ENCODE measurements at places on chromosomes 6 and 20.

- DNase-seq, result no peak
These were observed 389.2 kb upstream of the FLRT3 start for GRCh38 chr20:14726591-14726990.

DNA sequence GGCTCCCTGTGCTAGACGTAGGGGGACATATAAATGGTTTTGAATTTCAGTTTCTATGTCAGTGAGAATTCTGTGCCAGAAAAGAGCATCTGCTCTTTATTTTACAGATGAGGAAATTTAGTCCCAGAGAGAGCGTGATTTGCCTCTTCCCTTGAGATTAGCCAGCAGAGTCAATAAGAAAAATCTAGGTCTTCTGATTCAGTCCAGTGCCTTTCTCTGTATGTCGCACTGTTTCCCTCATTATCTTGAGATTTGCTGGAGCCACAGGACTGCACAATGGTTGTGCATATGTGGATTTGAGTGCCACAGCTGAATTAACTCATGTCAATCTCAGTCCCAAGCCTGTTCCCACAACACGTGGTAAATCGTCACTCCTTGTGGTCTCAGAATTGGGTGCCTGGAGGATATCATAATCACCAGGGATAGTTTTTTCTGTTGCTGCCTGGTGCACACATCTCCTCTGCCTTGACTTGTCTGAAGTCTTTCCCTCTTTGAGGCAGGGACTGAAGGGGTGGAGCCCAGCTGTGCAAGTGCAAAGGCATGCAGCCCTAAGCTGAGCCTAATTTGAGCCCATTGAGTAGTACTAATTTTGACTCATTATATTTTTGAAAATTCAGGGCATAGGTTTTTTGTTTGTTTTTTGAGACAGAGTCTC lies 276.7 kb downstream of the SOX4 start:
- no peak for DNase-seq

DNA sequence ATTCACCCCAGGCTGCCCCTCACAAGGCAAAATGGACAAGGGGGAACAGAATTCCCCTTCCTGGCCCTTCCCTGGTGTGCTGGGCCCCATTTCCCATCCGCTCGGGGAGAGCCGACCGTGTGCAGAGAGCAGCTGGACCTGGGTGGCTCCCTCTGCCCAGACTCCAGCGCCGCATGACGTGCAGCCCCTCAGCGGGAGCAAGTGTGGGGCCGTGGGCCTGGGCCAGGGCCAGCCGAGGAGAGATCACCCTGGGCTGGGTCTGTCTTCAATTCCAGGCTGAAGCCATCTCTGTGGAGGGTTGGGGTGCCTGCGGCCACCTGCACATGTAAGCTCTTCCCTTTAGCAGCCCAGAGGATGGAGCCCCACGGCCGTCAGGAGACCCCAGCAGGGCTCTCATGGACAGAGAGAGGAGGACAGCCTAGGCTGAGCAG lies 241.8 kb downstream of the TTLL2 start:
- DNase-seq, result no peak

GRCh38 chr6:42154461-42155209 lies 12.2 kb upstream of the C6orf132 start:
- no peak for DNase-seq

DNA sequence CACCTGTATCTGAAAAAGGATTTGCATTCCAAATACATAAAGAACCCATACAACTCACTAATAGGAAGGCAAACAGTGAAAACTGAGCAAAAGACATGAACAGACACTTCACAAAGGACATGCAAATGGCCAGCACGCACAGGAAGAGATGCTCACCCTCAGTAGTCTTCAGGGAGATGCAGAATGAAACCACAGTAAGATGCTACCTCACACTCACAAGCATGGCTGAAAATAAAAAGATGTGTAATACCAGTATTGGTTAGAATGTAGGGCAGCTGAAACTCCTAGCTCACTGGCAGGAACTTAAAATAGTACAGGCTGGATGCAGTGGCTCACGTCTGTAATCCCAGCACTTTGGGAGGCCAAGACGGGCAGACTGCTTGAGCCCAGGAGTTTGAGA lies 64.6 kb downstream of the SNX5 start:
- DNase-seq, result no peak

GRCh38 chr6:152874846-152875568 lies 107.8 kb downstream of the FBXO5 start:
- no peak for DNase-seq

DNA sequence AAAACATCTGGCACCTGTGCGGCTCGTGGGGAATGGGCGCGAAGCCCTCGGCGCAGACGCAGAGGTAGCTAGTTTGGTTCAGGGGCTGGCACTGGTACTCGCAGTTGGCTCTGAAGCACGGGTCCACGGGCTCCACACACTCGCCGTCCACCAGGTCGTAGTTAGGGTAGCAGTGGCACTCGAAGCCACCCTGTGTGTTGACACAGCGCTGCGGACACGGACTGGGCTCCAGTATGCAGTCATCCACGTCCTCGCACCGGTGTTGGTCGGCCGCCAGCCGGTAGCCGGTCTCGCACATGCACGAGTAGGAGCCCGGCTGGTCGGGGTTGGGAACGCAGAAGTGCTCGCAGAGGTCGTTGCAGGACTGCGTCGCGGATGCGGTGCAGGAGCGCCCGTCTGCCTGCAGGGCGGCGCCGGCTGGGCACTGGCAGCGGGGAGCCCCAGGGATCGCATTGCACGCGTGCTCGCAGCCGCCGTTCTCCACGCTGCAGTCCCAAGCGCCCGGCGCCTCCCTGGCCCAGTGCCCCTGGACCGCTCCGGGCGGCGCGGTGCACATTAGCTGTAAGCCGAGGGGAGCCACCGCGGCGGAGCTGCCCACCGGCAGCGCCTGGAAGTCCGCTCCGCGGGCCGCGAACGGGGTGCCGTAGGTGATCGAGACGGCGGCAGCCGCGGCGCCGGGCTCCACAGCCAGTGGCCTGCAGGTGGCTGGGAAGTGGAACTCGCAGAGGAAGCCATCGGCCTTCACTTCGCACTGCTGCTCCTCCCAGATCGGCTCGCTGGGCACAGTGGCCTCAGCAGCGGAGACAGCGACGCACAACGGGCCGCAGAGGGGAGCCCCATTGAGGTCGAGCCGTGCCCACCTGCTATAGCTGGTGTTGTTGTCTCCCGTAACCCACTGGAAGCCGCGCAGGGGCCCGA lies 930 bp downstream of the THBD start:
- DNase-seq, result no peak

GRCh38 chr20:37390891-37391525 lies 45.1 kb downstream of the SRC start:
- DNase-seq, result no peak

DNA sequence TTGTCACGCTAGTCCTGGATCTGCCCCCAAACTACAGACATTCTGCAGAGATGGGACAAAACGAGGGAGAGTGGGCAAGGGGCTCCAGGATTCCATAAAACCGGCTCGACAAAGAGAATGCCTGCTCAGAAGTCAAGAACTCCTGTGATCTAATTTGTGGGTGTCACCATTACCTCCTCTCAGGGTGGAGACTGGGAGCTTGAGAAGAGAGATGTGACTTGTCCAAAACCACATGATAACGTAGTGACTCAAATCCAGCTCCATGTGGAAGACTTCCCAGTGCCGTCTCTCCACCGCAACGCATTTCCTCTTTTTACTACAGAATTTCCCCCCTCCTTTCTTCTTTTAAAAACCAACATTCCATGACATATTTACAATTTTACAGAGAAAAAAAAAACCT lies 44.3 kb downstream of the TRERF1 start:
- DNase-seq, result no peak

GRCh38 chr6:2245877-2246863 lies 765 bp upstream of the GMDS start:
- DNase-seq, result no peak

DNA sequence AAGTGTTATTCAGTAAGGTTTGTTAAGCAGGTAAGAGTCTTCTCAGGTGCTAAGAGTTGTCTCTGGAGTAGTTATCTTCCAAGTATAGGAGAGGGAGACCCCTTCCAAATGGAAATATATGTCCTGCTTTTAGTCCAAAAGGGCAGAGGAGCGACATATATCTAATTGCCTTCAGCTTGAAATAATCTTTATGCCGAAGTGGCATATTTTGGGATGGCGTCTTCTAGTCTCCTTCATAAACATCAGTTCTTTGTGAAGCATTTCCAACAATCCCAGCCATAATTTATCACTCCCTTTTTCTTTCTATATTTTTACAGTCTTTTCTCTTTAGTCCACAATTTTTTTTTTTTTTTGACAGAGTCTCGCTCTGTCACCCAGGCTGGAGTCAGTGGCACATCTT lies 6.0 kb downstream of the TMC2 start:
- DNase-seq, result no peak

DNA sequence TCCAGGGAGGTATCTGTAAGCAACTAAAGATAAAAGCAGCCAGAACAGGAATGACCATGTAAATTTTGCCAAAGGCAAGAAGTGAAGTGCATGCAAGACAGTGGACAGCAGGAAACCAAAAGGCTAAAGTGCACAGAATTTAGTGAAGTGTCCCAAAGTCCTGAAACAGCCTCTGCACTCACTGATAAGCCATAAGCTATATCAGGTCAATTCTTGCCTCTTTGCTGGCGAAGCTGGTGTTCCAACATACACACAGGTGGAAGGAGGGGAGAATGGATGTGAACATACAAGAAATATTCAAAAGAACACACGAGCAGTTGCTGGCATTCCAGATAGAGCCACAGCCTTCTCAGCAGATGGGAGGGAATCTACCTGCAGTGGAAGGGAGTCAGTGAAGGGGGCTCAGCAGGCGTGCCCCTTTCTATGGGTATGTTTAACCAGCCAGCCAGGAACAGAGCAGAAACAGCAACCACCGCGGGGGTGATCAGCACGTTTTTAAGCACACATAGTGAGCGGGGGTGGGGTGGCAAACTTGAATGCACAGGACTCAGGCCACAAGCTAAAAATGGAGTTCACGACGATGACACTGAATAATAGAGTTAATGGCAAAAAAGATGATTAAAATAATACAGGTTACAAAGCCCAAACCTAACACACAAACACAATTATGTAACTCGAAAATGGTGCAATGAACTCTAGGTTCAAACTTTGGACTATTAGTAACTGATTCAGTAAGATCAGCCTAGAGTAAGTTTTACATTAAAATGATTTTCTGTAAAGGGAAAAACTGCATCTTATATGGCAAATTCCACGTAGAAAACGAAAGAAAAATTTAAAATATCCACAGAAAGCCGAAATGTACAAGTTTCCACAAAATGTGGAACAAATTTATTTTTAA lies 1.2 kb downstream of the ECI2 start:
- no peak for DNase-seq

DNA sequence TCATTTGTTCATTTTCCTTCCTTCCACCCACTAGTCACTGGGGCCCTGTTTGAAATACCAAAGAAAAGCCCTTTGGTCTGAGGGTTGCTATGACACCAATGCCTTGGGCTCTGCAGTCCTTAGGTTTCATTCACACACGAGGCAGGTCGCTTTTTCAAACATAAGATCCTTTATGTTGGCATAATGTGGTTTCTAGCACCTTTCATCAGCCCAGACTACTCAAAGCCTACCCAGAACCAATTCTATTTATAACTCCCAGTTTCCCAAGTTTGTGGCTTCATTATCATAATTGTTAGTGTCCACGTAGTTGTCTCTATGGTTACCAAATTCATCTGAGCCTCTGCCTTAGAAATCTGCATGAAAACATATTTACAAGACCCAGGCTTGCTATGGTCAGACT lies 6.6 kb upstream of the TP53RK start:
- DNase-seq, result no peak

- peak; percentile 20 for DNase-seq
These were observed 86.3 kb upstream of the CARMIL1 start for GRCh38 chr6:25192590-25193459.

DNA sequence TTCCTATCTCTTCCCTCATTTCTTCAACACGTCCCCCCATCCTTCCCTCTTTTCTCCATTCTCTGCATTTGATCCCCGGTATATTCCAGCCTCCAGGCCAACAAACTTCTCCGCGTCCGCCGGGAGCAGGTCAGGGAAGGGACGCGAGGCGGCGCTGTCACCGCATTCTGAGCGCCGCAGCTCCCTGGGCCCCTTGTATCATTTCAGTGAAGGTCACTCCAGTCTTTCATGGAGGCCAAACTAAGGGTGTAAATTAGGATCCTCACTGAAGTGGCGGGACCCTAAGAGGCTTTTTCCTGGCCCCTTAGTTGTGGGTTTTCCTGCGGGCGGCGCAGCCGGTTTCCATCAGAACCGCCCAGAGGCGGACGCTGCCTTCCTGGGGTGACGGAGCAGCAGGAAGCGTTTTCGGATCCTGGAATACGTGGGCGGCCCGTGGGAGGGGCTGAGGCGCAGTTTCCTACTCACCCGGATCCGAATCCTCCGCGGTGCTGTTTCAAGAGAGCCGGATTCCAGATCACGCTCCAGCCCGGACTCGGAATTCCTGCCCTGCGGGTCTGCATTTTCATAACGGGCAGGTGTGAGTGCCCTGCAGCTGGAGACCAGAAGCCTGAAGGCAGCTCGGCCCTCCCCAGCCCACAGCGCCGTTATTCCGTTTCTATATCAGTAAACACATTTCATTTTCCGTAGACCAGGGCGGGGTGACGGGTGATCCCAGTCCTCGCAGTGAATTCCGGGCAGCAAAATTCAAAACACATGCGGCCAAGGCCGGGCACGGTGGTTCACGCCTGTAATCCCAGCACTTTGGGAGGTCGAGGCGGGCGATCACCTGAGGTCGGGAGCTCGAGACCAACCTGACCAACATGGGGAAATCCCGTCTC lies 3.6 kb upstream of the MICA start:
- DNase-seq, result peak; percentile 83

- DNase-seq, result no peak
These were observed 174.5 kb downstream of the CDC5L start for GRCh38 chr6:44561832-44562665.

- no peak for DNase-seq
These were observed 984 bp upstream of the ABT1 start for GRCh38 chr6:26595669-26596269.

DNA sequence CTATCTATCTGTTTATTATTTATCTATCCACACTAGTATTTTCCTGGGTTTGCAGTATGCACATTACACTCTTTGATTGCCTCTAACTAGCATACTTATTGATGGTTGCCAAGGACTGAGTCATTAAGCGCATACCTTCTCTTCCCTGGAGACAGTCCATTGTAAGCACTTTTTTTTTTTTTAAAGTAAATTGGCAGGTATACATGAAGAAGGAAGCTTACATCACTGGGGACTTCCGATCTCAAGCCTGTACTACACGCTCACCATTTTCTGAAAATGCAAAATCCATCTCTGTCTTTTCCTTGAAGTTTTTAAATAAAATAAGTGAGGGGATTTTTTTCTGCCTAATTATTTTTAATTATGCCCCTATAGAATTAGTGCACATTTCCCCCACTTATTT lies 63.5 kb downstream of the HMGN3 start:
- peak; percentile 49 for DNase-seq

- peak; percentile 97 for DNase-seq
These were observed at the start of gene GTPBP2 for GRCh38 chr6:43629104-43629504. TSS of gene GTPBP2 (minus strand) at chr6:43629264. CDS start at chr6:43629162, 102 bp downstream.

DNA sequence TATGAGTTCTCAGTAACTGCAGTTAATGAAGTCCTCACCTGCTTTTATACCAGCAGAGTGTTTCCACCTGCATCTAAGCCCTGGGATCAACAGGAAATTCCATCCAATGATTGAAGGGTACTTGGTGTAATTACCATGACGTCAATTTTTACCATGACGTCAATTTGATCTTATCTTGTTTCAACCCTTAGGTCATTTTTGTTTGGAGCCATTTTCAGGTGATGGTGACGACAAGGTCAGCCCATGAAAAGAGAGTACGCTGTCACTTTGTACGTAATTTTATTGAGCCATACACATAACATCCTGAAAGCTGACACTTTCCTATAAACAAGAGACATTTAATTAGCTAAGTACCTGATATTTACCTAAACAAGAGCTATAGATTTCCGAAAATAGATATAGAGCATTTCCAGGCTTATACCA lies at the start of gene CGA:
Gene CGA, minus strand, starts transcription at position 20 of the 423 bp plus-strand sequence. CDS start 6,906 bp downstream, outside the sequence.
- no peak for DNase-seq

- no peak for DNase-seq
These were observed 26.4 kb downstream of the ARMC2 start for GRCh38 chr6:108874470-108875160.
